ENCODE measurements at places on chromosomes 2 and 18.

DNA sequence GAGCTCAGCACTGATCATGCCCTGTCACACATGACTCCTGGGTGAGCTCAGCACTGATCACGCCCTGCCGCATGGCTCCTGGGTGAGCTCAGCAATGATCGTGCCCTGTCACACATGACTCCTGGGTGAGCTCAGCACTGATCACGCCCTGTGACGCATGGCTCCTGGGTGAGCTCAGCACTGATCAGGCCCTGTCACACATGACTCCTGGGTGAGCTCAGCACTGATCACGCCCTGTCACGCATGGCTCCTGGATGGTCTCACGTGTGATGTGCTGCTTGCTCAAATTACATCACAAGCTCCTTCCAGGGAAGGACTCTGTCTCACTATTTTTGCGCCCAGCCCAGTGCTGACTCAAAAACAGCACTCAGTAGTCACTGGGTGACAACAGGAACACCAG lies 258.0 kb downstream of the HDAC4 start:
- H3K36me3 ChIP-seq: peaks cover 10% of the 10 kb centered on the region
- peaks cover 12% of the 10 kb centered on the region for H3K4me1 ChIP-seq
- no peak overlapping the region for H3K4me3 ChIP-seq

DNA sequence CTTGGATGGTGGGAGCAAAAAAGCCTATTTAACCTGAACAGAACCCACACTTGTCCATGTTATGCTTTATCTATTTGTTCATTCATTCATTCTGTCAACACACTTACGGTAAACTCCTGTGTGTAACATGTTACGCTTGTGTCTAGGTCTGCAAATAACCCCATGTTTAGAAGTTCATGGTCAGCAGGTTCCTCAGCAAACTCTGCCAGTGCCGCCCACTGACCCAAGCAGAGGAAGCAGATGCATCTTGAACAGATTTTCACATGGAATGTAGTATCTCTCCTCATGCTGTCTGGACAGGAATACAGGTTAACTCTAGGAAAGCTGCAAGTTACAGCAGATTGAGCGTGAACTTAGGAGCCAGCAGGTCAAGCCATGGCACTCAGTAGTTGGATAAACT lies 213.7 kb upstream of the COPS8 start:
- H3K4me3 ChIP-seq: no peak overlapping the region
- no peaks in the 10 kb centered on the region for H3K36me3 ChIP-seq
- no peaks in the 10 kb centered on the region for H3K4me1 ChIP-seq
- DNase-seq: no peak
- no peak overlapping the region for H3K27ac ChIP-seq
- H3K27me3 ChIP-seq: no peaks in the 10 kb centered on the region

- no peak overlapping the region for H3K27ac ChIP-seq
- H3K36me3 ChIP-seq: no peaks in the 10 kb centered on the region
- no peaks in the 10 kb centered on the region for H3K27me3 ChIP-seq
- no peak overlapping the region for H3K4me3 ChIP-seq
These were observed 42.1 kb downstream of the RAPH1 start for GRCh38 chr2:203492965-203493364.

DNA sequence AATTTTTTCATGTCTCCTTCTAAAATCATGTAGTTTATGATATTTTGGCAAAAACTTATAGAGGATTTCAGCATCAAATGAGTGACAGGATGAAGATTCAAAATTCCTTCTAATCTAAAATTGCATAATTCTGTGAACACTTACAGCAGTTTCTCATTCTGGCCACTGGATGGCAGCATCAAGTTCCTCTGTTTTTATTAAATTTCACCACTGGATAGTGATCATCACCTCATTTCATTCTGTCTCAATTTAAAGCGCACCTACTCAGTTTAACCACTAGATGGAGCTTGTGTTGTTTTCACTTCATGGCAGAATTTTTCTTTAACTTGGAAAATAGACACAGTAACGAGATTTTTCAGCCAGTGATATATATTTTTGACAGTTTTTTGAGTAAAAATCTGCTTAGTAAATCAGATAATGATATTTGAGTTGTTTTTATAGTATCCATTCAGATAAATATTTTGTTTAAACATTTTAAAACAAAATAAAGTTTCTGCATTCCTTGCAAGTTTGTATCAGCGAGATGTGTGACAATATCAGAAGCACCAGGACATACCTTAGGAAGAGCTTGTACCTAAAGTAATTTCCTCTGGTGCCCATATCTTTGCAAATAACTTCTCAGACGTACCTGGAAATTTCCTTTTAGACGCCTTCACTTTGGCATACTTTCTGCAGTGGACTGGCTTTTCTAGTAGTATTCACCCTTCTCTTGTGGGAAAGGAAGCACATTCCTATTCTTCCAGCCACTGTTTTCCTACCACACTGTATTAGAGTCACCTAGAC lies 94.7 kb upstream of the ARHGAP15 start:
- no peaks in the 10 kb centered on the region for H3K4me1 ChIP-seq
- no peak overlapping the region for H3K27ac ChIP-seq
- DNase-seq: no peak
- H3K4me3 ChIP-seq: no peak overlapping the region

DNA sequence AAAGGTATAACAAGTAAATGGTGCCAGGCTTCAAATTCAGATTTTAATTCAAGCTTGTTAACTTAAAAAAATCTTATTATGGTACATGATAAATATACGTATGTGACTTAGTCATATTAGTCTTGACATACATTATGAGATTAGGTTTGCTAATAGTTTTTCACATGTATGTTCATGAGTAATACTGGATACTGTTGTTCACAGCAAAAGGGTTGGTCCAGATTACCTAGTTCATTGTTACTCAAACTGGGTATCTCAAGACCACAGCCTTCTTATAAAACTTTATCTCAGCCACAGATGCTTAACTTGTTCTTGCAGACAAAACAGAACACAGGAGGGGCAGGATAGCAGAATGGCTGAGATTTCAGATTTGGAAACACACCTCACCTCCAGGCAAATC lies 26.8 kb downstream of the VPS4B start:
- H3K4me3 ChIP-seq: no peak overlapping the region
- H3K4me1 ChIP-seq: no peaks in the 10 kb centered on the region
- H3K27me3 ChIP-seq: no peaks in the 10 kb centered on the region
- peaks cover 60% of the 10 kb centered on the region for H3K36me3 ChIP-seq
- DNase-seq: no peak

GRCh38 chr2:218812096-218812815 lies 19.3 kb downstream of the PRKAG3 start:
- DNase-seq: no peak
- peaks cover 31% of the 10 kb centered on the region for H3K36me3 ChIP-seq
- H3K27ac ChIP-seq: no peak overlapping the region
- no peak overlapping the region for H3K4me3 ChIP-seq
- peaks cover 4% of the 10 kb centered on the region for H3K4me1 ChIP-seq

GRCh38 chr2:191245869-191246531 lies 796 bp downstream of the MYO1B start:
- H3K4me3 ChIP-seq: peak overlapping the region; percentile 86
- H3K27ac ChIP-seq: peak overlapping the region; percentile 76
- no peak for DNase-seq
- H3K27me3 ChIP-seq: no peaks in the 10 kb centered on the region
- no peaks in the 10 kb centered on the region for H3K36me3 ChIP-seq
- H3K4me1 ChIP-seq: peaks cover 50% of the 10 kb centered on the region

- no peaks in the 10 kb centered on the region for H3K4me1 ChIP-seq
- no peaks in the 10 kb centered on the region for H3K36me3 ChIP-seq
- no peaks in the 10 kb centered on the region for H3K27me3 ChIP-seq
- no peak for DNase-seq
These were observed 24.8 kb upstream of the KIDINS220 start for GRCh38 chr2:8862230-8862629.

- H3K27me3 ChIP-seq: no peaks in the 10 kb centered on the region
- no peak overlapping the region for H3K4me3 ChIP-seq
- H3K27ac ChIP-seq: no peak overlapping the region
- no peaks in the 10 kb centered on the region for H3K4me1 ChIP-seq
- no peaks in the 10 kb centered on the region for H3K36me3 ChIP-seq
- no peak for DNase-seq
These were observed 44.6 kb upstream of the TGFA start for GRCh38 chr2:70598197-70598596.

- H3K27me3 ChIP-seq: no peaks in the 10 kb centered on the region
- no peak overlapping the region for H3K4me3 ChIP-seq
- H3K4me1 ChIP-seq: peaks cover 54% of the 10 kb centered on the region
- no peaks in the 10 kb centered on the region for H3K36me3 ChIP-seq
- no peak for DNase-seq
- H3K27ac ChIP-seq: peak overlapping the region; percentile 41
These were observed 68.6 kb downstream of the DGKD start for GRCh38 chr2:233422649-233423551.

DNA sequence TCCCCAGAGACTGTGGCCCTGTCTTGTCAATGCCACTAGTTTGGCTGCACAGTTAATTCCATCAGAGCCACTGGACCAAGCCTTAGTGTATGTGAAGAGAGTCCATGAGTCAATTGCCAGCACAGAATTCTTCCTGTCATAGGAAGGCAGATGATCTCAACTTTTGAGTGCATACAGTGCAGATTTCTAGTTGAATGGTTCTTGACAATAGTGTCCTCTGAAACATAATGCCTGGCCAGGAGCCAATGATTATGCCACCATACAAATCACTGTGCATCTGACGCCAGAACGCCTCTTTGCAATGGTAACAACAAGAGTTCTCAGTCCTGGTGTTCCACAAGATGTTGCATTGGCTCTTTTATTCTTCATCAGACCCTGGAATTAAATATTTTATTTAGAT lies 7.1 kb downstream of the NEUROD1 start:
- H3K27me3 ChIP-seq: peaks cover 6% of the 10 kb centered on the region
- H3K36me3 ChIP-seq: no peaks in the 10 kb centered on the region
- no peak overlapping the region for H3K4me3 ChIP-seq
- H3K27ac ChIP-seq: no peak overlapping the region
- H3K4me1 ChIP-seq: no peaks in the 10 kb centered on the region

GRCh38 chr2:55887351-55887750 lies 36.2 kb downstream of the EFEMP1 start:
- no peaks in the 10 kb centered on the region for H3K36me3 ChIP-seq
- H3K27me3 ChIP-seq: no peaks in the 10 kb centered on the region
- DNase-seq: no peak
- H3K4me3 ChIP-seq: no peak overlapping the region

DNA sequence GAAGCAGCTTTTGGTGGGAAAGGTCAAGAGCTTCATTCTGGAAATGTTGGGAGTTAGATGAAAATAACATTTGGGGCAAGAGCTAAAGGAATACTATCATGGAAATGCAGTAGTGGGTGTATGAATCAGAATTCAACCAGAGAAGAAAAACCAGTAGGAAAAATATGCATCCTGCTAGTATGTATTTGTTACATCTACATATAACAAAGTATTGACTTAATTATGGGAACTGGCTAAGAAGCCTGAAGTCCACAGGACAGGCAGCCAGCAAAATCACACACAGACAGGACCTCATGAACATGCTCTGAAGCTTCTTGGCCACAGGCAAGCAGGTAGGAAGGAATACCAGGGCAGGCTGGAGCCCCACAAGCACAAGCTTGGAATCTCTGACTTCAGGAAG lies 185.8 kb downstream of the FBXO15 start:
- no peaks in the 10 kb centered on the region for H3K36me3 ChIP-seq
- H3K4me3 ChIP-seq: no peak overlapping the region
- H3K27ac ChIP-seq: no peak overlapping the region
- no peak for DNase-seq
- no peaks in the 10 kb centered on the region for H3K4me1 ChIP-seq

GRCh38 chr18:74128159-74128558 lies 19.5 kb downstream of the FBXO15 start:
- H3K27me3 ChIP-seq: no peaks in the 10 kb centered on the region
- H3K36me3 ChIP-seq: no peaks in the 10 kb centered on the region
- H3K27ac ChIP-seq: no peak overlapping the region

GRCh38 chr2:158774681-158775080 lies 20.4 kb upstream of the DAPL1 start:
- DNase-seq: no peak
- H3K4me3 ChIP-seq: no peak overlapping the region
- no peak overlapping the region for H3K27ac ChIP-seq
- H3K4me1 ChIP-seq: peaks cover 67% of the 10 kb centered on the region

- H3K27ac ChIP-seq: no peak overlapping the region
- H3K27me3 ChIP-seq: no peaks in the 10 kb centered on the region
- no peaks in the 10 kb centered on the region for H3K36me3 ChIP-seq
- no peak overlapping the region for H3K4me3 ChIP-seq
- no peaks in the 10 kb centered on the region for H3K4me1 ChIP-seq
These were observed 317.5 kb upstream of the RAB6C start for GRCh38 chr2:129661935-129662334.

- H3K4me1 ChIP-seq: no peaks in the 10 kb centered on the region
- H3K27ac ChIP-seq: no peak overlapping the region
- H3K4me3 ChIP-seq: no peak overlapping the region
- no peak for DNase-seq
- no peaks in the 10 kb centered on the region for H3K27me3 ChIP-seq
- H3K36me3 ChIP-seq: no peaks in the 10 kb centered on the region
These were observed 235.1 kb upstream of the ZNF804A start for GRCh38 chr2:184363213-184363612.

DNA sequence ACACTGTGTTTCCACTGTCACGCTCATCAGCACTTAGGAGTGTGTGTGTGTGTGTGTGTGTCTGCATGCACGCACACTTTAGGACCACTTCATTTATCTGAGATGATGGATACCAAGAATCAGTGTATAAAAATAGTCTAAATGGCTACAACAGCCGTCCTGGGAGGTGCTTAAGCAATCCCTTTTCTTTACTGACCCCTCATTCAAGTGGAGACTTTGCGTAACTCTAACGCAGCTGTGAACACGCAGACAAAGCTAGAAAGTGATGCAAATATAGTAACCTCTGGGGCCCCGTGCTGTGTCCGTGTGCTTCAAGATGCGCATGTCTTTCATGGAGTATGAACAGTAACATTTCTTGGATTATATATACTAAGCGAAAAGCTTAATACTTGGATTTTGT lies 40.4 kb upstream of the RBM44 start:
- H3K27me3 ChIP-seq: no peaks in the 10 kb centered on the region
- H3K36me3 ChIP-seq: peaks cover 84% of the 10 kb centered on the region
- no peaks in the 10 kb centered on the region for H3K4me1 ChIP-seq
- DNase-seq: no peak
- H3K4me3 ChIP-seq: no peak overlapping the region

DNA sequence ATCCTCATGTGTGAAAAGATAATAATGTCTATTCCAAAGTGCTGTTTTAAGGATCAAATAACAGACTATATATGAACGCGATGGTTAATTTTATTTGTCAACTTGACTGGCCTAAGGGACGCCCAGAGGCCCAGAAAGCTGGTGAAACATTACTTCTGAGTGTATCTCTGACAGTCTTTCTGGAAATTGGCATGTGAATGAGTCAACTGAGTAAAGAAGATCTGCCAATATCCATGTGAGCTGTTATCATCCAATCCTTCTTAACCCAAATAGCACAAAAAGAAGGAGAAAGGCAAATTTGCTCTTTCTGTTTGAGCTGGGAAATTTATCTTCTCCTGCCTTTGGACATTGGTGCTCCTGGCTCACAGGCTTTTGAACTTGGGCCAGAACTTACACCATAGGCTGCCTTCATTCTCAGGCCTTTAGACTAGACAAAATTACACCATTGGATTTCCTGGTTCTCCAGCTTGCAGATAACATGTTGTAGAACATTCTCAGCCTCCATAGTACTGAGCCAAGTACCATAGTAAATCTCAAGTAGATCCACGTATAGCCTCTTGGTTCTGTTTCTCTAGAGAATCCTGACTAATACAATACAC lies 114.7 kb upstream of the DOCK10 start:
- H3K4me1 ChIP-seq: no peaks in the 10 kb centered on the region
- H3K36me3 ChIP-seq: no peaks in the 10 kb centered on the region
- H3K27ac ChIP-seq: no peak overlapping the region
- no peaks in the 10 kb centered on the region for H3K27me3 ChIP-seq

- no peaks in the 10 kb centered on the region for H3K4me1 ChIP-seq
- H3K27me3 ChIP-seq: no peaks in the 10 kb centered on the region
- H3K4me3 ChIP-seq: no peak overlapping the region
- H3K36me3 ChIP-seq: no peaks in the 10 kb centered on the region
These were observed 43.8 kb upstream of the SLC14A1 start for GRCh38 chr18:45680066-45680690.

- DNase-seq: no peak
- no peaks in the 10 kb centered on the region for H3K27me3 ChIP-seq
- no peaks in the 10 kb centered on the region for H3K36me3 ChIP-seq
These were observed 98.1 kb upstream of the GALNT5 start for GRCh38 chr2:157159221-157159934.
